Myocyte (in vitro differentiated cells): ENCODE measurements at places on chromosomes 13 and 19. TPM values are rescaled to one million over a fixed set of nuclear protein-coding genes. Genes with fewer than 3 reads are reported as not detected.

Gene FXYD3
- total RNA-seq: 0.91 TPM in 1 of 2 replicates, not detected in the other

Gene C5AR1
- not detected in 2 replicates for total RNA-seq

Gene ZNF285
- 2.6 and 4.6 TPM in 2 replicates for total RNA-seq

Gene LYL1
- total RNA-seq: not detected in 2 replicates

Gene SOX1
- total RNA-seq: not detected in 2 replicates

Gene CCDC8
- 18.0 and 19.7 TPM in 2 replicates for total RNA-seq

Gene NCCRP1
- total RNA-seq: not detected in 2 replicates

Gene TLE6
- not detected in 2 replicates for total RNA-seq

Gene CACNG6
- total RNA-seq: 22.8 and 30.8 TPM in 2 replicates

Gene ZNF66
- total RNA-seq: 0.64 and 3.4 TPM in 2 replicates

Gene FFAR2
- total RNA-seq: not detected in 2 replicates

Gene FPR3
- total RNA-seq: not detected in 2 replicates

Gene STX10
- total RNA-seq: 54.1 and 85.2 TPM in 2 replicates

Gene ERCC1
- total RNA-seq: 60.8 and 78.3 TPM in 2 replicates

Gene SMAD9
- 1.4 and 1.7 TPM in 2 replicates for total RNA-seq

GRCh38 chr13:45242070-45242469, 41.2 kb upstream of the KCTD4 start:
- DNase-seq: peak; percentile 43

DNA sequence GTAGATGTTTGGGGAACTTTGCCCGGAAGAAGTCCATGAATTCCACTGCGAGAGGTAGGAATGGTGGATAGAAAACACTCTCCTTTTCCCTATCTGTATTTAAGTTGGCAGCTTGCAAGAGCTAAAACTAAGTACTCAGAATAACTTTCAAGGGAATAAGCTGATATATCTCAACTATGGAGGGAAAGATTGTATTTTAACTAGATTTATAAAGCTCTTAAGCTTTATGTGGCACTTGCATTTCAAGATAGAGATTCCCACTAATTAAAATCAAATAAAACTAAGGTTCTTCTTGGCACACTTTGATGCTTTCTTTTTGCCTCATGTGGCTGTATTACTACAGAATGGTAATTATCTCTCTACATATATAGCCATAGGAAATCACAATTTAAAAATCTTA, 149.7 kb upstream of the STARD13 start:
- no peak for DNase-seq

DNA sequence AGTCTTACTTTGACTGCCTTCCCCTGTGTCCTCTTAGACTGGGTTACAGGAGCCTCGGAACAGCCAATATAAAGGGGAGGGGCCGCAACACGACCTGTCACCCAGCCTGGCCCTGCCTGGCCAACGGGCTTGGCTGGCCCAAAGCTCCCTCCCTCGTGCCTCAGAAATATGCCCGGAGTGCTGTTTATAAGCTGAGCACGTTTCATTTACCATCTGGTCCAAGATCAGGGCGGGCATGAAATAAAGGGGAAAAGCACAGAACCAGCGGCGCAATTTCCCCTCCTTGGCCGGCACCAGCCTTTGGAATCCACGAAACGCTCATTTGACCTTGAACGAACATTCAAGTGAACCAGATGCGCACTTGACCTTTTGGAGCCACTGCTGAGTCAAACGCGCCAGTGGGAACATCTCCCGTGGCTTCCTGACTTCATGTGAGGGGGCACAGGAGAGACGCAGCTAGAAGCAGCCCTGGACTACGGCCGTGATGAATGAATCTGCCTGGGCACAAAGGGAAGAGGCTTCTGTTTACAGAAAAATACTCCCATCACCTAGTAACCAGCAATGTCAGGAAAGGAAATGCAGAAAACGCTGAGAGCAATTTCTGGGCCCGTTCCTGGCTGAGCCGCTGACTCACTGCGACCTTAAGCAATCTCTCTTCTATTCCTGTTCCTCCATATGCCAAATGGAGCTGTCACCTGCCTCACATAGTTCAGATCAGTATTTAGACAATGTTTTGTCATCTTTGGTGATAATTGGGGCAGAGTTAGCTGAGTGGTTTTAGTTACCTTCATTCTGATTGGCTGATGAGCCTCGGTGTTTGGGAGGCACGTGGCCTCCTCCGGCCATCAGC, 53.3 kb downstream of the RFX2 start:
- DNase-seq: peak; percentile 94

GRCh38 chr13:111923439-111923838, 143.5 kb upstream of the SOX1 start:
- DNase-seq: no peak

GRCh38 chr13:29503041-29503837, 92.2 kb downstream of the SLC7A1 start:
- DNase-seq: peak; percentile 75

DNA sequence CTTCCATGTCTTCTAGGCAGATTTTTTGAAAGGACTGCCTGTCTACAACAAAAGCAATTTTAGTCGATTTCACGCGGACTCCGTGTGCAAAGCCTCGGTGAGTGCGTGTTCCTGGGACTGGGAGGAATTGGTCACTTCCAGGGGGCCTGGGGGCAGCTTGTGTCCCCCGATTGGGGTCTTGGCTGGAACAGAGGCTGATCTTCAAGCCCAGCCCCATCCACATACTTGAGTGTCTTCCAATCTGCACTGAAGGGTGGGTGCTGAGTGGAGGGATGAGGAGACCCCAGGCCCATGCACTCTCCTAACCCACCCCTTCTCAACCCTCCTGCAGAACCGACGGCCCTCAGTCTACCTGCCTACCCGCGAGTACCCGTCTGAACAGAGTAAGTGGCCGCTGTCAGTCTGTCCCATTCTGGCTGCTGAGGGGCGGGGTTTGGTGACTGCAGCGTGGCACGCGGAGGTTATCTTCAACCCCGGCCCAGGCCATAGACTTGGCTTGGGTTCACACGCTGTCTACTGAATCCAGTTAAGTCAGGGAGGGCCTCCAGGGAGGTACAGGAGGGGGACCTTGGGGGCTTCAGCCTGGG, 4.7 kb downstream of the DDA1 start:
- DNase-seq: no peak

- DNase-seq: peak; percentile 48
Observed at GRCh38 chr19:2798733-2799132, 13.4 kb downstream of the THOP1 start.

GRCh38 chr13:90898811-90899210, 448.7 kb upstream of the MIR17HG start:
- no peak for DNase-seq

- DNase-seq: no peak
Observed at GRCh38 chr13:47005756-47006414, 109.0 kb upstream of the HTR2A start.

DNA sequence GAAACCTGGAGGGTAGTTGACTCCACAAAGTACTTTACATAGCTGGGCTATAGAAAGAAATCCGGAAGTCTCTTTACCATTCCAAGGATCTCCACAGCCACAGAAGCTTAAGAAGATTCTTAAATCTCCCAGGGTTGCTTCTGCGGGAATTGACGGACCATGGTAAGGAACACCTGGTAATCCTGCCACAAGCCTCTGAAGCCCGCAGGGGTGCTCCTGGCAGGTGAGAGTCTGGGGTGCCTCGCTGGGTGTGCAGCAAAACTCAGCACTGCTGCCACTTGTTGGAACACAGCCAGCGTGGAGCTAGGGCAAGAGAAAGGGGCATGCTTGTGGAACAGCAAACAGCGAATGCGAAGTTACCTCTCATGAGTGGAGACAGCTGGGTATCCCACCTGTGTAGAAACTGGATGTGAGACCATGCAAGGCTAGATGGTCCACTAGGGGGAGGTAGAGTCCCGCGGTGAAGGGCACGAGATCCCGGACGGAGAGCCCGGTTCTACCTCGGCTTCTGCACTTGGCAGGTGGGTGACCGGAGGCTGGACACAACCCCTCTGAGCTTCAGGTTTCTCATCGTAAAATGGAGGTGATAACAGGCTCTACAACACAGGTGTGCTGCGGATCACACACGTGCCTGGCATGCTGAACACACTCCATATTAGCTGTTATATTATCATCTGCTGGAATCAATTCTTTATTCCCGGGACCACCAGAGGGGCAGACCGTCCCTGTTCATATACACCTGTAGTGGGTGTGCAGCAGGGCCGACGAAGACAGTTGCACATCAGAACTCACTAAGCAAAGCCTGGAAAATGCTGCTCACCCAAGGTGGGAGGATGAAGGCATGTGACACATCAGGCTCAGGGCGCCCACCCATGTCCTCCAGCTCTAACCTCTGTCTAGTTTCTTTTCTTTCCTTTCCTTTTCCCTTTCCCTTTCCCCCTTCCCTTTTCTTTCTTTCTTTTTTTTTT, 24.1 kb upstream of the UBAC2 start:
- DNase-seq: peak; percentile 67

GRCh38 chr13:25686831-25687470, 315.2 kb downstream of the ATP8A2 start:
- DNase-seq: no peak

DNA sequence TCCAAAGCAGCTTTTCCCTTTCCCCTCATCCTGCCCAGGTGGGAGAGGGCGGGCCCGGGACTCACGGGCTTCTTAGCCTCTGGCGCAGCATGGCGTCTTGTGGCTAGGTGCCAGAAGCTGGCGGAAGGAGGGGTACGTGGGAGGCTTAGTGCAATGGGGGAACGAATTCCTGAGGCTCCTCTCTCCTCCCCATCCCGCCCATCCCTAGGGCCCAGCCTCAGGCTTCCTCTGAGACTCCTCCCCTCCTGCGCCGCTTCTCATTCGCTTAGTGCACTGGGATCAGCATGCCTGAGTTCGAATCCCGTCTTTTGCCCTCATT, 297.8 kb downstream of the ZNF536 start:
- DNase-seq: no peak

DNA sequence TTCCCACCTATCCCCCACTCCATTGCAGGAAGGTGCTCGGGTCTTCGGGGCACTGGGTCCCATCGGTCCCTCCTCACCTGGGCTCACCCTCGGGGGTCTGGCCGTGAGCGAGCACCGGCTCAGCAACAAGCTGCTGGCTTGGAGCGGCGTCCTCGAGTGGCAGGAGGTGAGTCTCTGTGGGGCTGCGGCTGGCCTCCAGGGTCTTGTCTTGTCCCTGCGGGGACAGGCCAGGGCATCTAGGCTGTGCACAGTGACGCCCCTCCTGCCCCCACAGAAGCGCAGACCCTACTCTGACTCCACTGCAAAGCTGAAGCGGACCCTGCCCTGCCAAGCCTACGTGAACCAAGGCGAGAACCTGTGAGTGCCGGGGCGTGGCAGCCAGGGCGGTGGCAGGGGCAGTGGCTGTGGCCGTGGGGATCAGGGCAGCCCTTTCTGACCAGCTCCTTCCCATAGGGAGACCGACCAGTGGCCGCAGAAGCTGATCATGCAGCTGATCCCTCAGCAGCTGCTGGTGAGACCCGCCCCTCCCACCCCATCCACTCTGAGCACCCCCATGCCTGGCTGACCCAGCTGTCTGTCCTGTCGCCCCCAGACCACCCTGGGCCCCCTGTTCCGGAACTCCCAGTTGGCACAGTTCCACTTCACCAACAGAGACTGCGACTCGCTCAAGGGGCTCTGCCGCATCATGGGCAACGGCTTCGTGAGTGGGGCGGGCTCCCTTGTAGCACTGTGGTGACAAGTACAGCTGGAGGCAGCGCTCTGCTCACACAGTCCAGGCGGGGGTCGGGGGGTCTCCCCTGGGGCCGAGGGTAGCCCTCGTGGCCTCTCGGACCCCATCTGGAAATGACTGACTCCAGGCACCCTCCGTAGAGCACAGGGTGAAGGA, 3.7 kb downstream of the PTOV1 start:
- DNase-seq: no peak

DNA sequence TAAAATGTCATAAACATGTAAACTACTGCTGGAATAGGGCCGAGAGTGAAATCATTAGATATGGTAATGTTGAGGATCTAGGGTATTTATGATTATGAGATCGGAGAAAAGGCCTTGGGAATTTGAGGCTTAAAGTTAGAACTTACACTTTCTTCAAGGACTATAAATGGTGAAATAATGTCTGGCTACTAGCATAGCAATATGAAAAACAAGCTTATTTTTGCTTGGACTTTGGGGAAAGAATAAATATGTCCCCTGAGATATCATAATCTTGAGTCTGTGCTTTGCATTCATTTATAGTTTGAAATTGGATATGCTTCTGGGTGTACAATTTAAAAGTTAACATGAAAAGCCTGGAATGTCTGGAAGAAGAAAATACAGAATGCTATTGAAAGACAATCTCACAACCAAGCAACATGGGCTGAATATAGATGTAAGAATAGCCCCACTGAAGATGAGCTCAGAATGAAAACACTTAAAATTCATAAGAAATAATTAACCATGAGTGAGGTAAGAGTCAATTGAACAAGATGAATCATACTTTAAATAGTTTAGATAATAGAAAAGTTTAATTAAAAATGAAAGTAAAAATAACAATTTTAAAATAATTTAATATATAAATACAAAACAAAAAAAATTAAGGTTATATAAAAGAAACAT, 1555.4 kb upstream of the MIR17HG start:
- DNase-seq: no peak

DNA sequence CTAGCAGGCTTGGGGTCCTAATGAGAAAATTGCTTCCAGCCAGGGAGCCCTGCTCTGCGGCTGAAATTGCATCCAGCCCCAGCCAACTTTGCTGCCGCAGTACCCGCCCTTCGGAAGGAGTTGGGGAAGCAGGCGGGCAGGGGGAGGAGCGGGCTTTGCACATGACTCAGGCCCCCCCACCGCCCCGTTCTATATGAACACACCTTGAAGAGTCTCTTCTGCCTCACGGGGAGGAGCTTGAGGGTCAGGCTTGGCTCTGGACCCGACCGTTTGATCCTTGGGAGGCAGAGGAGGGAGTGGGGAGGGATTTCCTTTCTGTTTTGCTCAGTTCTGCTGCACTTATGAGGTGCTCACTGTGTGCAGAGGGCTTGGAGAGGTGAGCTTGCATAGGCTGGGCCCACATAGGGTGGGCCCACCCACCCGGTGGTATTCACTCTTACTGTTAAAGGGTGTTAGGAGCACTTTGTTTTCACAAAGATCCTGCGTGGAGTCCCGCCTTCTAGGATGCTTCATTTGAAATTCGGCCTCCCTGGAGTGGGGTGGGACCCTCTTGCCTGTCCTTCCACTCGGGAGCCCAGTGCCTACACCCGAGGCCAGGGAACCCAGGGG, 46.5 kb downstream of the LYL1 start:
- DNase-seq: no peak

GRCh38 chr19:49749055-49749716, 13.9 kb downstream of the TSKS start:
- DNase-seq: peak; percentile 29

- DNase-seq: no peak
Observed at GRCh38 chr13:99977334-99977911, 4.2 kb upstream of the ZIC2 start.

DNA sequence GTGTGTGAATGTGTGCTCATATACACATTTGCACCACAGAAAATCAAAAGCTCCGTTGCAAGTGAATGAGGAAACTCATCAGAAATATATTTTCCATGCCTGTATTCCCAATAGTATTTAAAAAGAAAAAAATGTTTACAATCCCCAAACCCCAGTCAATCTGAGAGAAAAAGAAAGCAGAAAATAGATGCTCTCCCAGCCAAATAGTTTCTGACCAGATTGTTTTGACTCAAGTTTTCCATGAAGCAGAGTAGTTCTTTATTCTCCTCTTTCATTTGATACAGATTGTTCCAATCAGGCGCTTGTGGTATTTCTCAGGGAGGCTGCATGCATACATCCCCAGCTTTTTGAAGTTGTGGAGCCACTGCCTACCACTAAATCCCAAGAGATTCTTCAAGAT, 110.6 kb downstream of the STARD13 start:
- no peak for DNase-seq
